Cardiac ventricle fibroblast (primary cell): ENCODE measurements at places on chromosomes 7 and 10. TPM values are rescaled to one million over a fixed set of nuclear protein-coding genes. Genes with fewer than 3 reads are reported as not detected.

AGMO gene
- 0.69 and 1.2 TPM in 2 replicates for total RNA-seq

AZGP1 gene
- 1.3 and 2.1 TPM in 2 replicates for total RNA-seq

TDRD1 gene
- 1.2 and 1.7 TPM in 2 replicates for total RNA-seq

LRMDA gene
- 1.2 and 2.5 TPM in 2 replicates for total RNA-seq

ZNF518A gene
- total RNA-seq = 5.9 and 6.6 TPM in 2 replicates
